ENCODE measurements at places on chromosomes 16 and 17.

DNA sequence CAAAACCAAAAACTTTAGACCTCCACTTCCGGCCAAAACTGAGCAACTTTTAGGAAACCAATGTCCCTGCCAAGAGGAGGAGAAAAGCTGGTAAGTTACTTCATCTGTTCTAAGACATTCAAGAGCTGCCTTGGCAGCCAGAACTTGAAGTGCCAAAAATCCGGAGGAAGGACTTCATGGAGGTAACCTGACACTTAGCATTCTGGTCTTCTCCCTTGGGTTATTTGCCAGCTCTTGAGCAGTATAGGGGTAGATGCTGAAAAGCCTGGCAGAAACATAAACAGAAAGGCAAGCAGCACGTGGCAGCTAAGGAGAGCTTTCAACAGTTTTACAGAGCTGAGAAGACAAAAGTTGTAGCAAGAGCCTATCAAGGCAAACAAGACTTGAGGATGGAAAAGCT lies 53.2 kb downstream of the CDYL2 start:
- DNase-seq, result no peak

- DNase-seq, result no peak
Measured at GRCh38 chr16:83887080-83887479, 11.8 kb upstream of the MLYCD start.

GRCh38 chr17:57999496-58000017 lies 7.5 kb downstream of the SRSF1 start:
- DNase-seq, result no peak

- no peak for DNase-seq
Measured at GRCh38 chr16:73546341-73546845, 498.5 kb upstream of the ZFHX3 start.

DNA sequence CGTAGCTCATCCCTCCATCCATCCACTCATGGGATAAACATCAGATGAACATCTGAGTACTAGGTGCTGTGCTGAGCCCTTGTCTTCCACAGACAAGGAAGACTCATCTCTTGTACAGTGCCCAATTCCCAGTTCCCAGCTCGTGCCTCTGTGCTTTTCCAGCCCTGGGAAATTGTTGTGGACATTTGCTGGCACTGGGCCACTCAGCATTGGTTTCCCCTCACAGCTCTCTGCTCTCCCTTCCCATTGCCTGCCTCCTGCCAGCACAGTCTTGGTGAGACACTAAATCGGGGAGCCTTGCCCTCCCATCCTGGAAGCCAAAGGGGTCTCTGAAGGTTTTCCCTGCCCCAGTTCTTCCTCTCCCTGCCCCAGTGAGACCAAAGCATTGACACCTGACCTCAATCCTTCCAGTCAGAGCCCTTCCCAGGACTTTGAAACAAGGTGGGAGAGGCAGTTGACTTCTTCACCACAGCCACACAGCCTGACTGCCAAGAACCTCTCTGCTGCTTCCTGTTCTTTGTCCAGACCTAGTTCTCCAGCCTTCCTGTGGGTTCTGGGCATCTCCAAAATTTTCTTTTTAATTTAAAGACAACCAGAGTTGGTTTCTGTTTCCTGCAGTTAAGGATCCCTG lies 50.2 kb downstream of the WSB1 start:
- DNase-seq, result no peak

- DNase-seq, result no peak
Measured at GRCh38 chr17:46179375-46179999, 13.7 kb downstream of the KANSL1 start.

DNA sequence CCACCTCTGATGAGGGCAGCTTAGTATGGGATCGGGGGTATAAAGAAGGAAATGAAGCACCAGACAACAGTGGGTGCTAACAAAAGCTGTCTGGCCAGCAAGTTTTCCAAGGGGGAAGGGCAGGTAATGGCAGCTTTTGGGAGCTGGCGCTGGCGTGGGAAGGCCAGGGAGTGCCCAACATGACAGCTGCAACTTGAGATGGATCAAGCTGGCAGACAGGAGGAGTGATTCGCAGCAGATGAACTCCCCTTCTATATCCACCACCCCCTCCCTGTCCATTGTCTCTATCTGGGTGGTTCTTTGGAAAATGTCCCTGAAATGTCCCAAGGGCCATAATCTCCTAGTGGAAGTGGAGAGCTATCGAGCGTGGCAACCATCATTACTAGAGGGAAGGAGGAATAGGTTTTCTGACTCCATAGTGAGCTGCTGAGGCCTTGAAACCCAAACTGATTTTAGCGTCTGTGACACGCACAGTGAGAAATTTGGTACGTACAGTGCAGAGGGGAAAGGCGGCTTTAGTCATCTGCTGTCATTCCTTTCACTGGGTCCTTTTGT lies 4.8 kb upstream of the INPP5K start:
- no peak for DNase-seq

GRCh38 chr16:57534337-57534880 lies 2.0 kb downstream of the CCDC102A start:
- no peak for DNase-seq

- DNase-seq, result no peak
Measured at GRCh38 chr17:50659179-50659578, 24.5 kb downstream of the ABCC3 start.

DNA sequence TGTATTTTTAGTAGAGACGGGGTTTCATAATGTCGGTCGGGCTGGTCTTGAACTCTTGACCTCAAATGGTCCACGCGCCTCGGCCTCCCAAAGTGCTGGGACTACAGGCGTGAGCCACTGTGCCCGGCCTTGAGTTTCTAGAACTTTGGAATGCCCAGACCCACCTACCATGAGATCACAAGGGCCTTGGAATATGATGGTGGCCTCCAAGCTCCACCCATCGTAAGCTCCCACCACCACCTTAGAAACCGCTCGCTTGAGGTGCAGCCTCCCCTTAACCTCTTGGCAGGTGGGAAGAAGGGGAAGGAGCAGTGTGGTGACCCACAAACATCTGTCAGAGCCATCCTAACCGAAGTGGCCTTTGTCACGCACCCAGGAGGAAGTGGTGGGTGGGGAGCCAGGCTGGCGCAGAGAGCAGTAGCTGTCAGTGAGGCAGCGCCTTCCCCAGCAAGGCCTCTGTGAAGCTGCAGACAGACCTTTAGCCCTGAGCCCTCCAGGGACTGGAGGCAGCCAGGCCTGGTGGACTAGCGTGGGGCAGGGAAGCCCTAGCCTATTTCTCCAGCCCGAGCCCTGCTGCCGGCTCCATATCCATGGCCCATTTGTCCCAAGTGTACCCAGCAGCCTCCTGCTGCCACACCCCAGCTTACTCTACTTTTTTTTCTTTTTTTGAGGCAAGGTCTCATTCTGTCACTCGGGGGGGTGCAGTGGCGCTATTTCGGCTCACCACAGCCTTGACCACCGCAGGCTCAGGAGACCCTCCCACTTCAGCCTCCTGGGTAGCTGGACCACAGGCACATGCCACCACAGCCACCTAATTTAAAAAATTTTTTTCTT lies 13.1 kb upstream of the SEPHS2 start:
- DNase-seq, result no peak

- DNase-seq, result no peak
Measured at GRCh38 chr16:30992931-30993816, 8.2 kb downstream of the HSD3B7 start.
